ENCODE measurements at places on chromosomes 5 and 9.

DNA sequence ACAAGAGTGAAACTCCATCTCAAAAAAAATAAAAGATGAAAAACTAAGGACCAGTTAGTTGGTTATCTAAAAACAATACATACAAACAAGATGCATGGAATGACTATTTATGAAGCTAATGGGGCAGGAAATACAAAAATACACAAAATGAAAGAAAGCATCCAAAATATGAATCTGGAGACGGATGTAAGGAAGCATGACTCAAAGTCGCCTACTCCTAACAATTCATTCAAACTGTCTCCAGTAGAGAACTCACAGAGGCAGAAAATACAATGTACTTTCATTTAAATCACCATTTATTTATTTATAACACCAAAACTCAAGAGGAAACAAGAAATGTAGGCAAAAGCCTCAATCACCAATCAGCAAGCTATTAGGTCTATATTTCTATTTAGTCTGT, 68.4 kb downstream of the SCAI start:
- no peak for DNase-seq

- no peak for DNase-seq
Observed at GRCh38 chr9:116786737-116787136, 99.6 kb downstream of the TRIM32 start.

DNA sequence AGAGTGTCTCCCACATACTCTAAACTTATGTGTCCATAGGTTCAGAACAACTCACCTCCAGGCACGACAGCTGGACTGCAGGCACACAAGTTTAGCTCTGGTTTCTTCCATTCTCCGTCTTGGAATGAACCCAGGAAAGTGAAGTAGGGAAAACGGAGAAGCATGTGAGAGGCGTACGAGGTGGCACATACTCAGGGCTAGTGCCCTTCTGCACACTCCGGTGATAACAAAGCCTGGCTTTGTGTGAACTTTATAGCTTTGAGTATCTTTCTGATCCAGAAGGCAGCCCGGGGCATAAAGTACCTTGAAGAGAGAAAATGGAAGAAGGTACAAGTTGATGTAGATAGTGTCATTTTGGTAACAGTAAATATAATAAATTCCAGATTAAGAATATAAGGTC, 11.1 kb upstream of the HTR4 start:
- DNase-seq: no peak

DNA sequence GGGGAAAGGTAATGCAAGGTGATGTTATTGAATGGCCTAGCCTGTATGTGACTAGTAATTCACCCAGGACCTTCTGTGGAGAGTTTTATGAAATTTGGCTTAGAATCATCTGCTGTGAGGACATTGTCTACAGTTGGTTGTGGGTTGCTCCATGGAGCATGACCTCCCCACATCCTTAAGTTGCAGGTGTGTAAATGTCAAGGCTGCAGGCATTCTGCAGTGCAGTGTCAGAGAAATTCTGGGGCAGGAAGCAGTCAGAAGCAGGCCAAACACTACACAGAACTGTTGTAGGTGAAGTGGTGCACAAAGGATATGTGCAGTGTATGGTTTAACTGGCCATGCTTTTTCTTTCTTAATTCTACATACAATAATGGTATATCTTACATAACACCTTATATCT, 588.3 kb downstream of the EBF1 start:
- DNase-seq: no peak

- DNase-seq: no peak
Observed at GRCh38 chr5:74196233-74196632, 444.3 kb downstream of the ENC1 start.

DNA sequence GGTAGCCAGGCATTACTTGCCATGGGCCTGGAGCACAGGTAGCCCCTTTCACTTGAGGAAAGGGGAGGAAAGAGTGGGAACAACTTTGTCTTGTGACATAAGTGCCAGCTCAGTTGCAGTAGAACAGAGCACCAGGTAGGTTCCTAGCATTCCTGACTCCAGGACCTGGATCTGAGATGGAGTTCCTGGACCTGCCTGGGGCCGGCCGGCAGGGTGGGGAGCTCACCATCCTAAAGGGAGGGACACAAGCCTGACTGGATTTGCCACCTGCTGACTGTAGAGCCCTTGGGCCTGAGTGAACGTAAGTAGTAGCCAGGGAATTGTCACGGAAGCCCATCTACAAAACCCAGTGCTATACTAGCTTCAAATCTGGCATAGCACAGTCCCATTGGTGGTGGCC, 653.3 kb upstream of the CDH6 start:
- no peak for DNase-seq

- DNase-seq: peak; percentile 25
Observed at GRCh38 chr5:134642931-134643530, 5.6 kb upstream of the SEC24A start.

GRCh38 chr5:105392710-105393149, 1830.1 kb upstream of the NUDT12 start:
- no peak for DNase-seq

DNA sequence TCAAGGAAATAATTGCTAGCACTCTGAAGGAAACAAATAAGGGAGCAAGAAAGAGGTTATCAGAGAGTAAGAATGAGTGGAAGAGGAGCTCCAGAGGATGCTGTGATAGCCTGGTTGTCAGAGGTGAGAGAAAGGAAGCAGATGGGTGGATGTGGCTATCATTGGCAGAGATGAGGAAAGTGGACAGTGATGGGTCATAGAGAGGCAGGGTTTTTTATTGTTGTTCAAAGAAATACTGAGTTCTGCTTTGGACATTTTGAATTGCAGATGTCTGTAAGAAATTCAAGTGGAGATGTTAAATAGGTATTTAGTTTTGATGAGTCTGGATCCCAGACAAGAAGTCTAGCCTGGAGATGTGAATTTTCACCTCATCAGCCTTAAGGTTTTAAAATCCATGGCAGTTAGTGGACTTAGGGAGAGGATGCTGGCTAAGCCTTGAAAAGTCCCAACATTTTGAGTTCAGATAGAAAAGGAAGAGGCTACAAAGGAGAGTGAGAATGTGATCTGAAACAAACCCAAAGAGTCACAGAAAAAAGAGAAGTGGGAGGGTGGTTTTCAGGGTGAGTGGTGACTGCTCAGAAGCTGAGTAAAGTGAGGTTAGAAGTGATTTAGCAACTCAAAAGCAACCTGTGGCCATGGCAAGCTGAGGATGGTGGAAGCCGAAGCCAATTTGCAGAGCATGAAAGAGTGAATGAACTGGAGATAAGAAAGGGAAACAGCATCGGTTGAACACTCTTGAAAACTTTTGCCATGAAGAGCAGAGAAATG, 50.4 kb downstream of the PPIC start:
- no peak for DNase-seq

DNA sequence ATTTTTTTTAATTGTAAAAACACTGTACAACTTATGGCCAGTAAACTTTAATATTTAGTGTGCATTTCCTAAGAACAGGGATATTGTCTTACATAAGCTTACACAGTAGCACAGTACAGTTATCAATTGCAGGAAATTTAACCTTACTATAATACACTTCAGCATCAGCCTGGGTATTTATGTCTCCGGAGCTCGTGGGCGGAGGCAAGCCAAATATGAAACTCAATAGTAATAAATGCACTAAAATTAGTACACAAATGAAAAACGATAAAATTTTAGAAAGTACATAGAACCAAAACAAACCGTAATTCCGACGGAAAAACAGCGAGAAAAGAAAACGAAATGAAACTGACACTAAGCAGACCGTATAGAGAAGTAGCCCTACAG, 91.2 kb downstream of the ANXA2R start:
- no peak for DNase-seq

DNA sequence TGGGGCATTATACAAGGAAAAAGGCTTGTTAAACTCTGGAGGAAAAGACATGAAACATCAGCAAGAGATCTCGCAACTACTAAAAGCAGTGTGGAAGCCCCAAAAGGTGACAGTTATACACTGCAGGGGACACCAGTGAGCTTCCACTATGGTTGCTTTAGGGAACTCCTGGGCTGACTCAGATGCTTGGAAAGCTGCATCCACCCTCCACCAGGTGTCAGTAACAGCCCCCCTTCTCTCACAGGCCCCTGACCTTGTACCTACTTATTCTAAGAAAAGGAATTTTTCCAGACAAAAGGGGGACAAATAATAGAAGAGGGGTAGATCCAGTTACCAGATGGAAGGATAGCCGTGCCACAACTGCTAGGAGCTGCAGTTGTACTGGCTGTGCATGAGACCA, 154.4 kb upstream of the COX7C start:
- DNase-seq: no peak

- peak; percentile 67 for DNase-seq
Observed at GRCh38 chr5:96868603-96869371, 7.5 kb upstream of the ERAP2 start.
